ENCODE measurements at places on chromosomes 1 and 21. TPM values are rescaled to one million over a fixed set of nuclear protein-coding genes. Genes with fewer than 3 reads are reported as not detected.

C1orf115 gene
- 15.8 TPM for total RNA-seq

DNA sequence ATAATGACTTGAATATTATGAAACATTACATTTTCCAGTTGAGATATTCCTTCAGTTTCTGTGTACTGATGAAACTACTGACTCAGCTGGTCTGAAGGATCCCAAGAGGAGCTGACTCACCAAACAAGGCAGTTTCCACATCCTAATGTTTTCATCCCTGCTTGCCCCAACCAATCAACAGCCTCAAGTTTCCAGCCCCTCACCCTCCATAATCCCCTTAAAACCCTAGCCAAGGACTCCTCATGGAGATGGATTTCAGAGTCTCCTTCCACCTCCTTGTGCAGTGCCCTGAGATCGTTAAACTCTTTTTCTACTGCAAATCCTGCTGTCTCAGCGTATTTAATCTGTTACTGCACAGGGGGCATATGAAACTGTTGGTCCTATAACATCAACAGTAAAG, 83.1 kb upstream of the HAO2 start:
- no peak overlapping the region for H3K4me3 ChIP-seq
- no peak overlapping the region for H3K27ac ChIP-seq
- no peak for DNase-seq

DNA sequence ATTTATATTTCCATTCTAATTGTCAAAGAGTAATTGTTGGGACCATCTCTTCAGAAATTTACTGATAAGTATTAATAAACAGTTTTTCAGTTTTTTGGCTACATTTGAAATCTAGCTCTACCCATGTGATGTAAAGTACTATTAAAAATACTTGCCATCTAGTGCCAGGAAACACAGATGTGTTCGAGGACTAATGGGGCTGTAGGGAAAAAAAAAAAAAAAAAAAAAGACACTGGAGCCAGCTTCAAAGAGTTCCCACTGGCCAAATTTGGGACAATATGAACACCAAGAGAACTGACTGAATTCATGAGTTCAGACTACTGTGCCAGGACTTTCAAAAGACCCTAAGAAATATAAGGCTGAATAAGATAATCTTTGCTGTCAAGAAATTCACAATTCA, 65.2 kb upstream of the GFI1 start:
- peak; percentile 23 for DNase-seq
- no peak overlapping the region for H3K4me3 ChIP-seq
- no peaks in the 10 kb centered on the region for H3K4me1 ChIP-seq
- no peak overlapping the region for H3K27ac ChIP-seq
- no peaks in the 10 kb centered on the region for H3K36me3 ChIP-seq

DNA sequence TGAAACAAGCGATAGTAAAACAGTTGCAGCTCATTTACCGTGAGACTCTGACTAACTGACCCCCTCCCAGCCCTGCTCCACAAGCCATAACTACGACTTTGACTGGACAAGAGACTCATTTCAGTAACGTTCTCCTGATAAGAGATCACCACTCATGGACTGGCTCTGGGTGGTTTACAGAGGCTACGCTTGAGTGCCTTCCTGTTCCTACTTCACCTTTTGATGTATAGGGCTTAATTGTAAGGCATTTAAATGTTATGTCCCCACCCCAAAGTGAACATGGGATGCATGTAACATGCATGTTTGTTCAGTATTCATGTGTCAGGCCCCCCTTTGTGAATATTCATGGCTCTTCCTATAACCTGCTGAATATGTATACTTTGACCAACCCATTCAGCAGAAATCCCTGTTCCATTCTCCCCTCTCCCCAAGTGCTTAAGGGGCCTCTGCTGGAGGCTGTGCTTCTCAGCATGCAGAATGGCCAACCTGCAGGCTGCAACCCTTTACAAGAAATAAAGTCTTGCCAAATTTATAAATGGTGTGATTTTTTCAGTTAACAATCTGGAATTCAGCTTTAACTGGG, 50.7 kb upstream of the SPOCD1 start:
- H3K36me3 ChIP-seq = no peaks in the 10 kb centered on the region
- DNase-seq = no peak
- no peak overlapping the region for H3K27ac ChIP-seq
- no peaks in the 10 kb centered on the region for H3K4me1 ChIP-seq
- H3K4me3 ChIP-seq = no peak overlapping the region

DNA sequence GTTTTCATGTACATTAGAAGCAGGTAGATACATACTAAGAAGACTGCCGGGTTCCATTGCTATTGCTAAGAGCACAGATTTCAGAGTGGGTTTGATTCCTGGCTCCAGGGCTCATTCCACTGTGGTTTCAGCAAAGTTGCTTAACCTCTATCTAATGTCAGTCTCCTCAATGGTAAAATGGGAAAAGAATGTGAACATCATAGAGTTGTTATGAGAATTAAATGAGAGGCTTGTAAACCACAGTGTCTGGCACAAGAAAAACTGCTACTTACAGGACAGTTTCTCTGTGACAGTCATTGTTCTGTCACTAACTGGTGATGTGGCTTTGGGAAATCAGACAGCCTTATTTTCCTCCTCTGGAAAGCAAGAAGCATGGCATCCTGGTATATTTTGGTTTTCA, 10.7 kb upstream of the PLXNA2 start:
- peaks cover 46% of the 10 kb centered on the region for H3K27me3 ChIP-seq
- no peak overlapping the region for H3K4me3 ChIP-seq
- DNase-seq = no peak
- H3K4me1 ChIP-seq = no peaks in the 10 kb centered on the region
- H3K27ac ChIP-seq = no peak overlapping the region

FCRL1 gene
- total RNA-seq = not detected

- no peaks in the 10 kb centered on the region for H3K4me1 ChIP-seq
- peaks cover 43% of the 10 kb centered on the region for H3K27me3 ChIP-seq
- no peak for DNase-seq
- no peak overlapping the region for H3K27ac ChIP-seq
- H3K4me3 ChIP-seq = no peak overlapping the region
These were observed 2.4 kb downstream of the ACTA1 start for GRCh38 chr1:229431284-229432115.

DNA sequence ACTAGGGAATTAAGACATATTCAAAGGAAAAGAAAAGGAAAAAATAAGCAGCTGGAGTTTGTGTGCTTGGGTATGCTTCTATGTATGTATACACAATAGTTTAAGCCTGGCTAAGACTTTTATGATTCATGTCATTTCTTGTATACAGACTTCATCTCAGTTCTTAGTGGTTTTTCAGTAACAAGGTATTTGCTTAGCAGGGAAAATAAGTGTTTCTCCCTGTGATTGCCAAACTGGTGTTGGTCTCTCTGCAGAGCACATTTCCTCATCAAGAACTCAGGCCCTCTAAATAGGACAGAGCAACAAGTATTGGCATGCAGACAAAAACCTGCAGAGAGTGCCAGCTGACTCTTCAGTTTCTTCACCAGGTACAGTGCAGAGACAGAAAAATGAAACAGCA, 484.4 kb upstream of the ZRANB2 start:
- no peaks in the 10 kb centered on the region for H3K4me1 ChIP-seq
- no peak overlapping the region for H3K27ac ChIP-seq
- no peak overlapping the region for H3K4me3 ChIP-seq
- no peak for DNase-seq
- H3K36me3 ChIP-seq = no peaks in the 10 kb centered on the region
- no peaks in the 10 kb centered on the region for H3K27me3 ChIP-seq

C4BPA gene
- total RNA-seq = not detected

ADAMTS5 gene
- total RNA-seq = not detected

DIO1 gene
- not detected for total RNA-seq

DNA sequence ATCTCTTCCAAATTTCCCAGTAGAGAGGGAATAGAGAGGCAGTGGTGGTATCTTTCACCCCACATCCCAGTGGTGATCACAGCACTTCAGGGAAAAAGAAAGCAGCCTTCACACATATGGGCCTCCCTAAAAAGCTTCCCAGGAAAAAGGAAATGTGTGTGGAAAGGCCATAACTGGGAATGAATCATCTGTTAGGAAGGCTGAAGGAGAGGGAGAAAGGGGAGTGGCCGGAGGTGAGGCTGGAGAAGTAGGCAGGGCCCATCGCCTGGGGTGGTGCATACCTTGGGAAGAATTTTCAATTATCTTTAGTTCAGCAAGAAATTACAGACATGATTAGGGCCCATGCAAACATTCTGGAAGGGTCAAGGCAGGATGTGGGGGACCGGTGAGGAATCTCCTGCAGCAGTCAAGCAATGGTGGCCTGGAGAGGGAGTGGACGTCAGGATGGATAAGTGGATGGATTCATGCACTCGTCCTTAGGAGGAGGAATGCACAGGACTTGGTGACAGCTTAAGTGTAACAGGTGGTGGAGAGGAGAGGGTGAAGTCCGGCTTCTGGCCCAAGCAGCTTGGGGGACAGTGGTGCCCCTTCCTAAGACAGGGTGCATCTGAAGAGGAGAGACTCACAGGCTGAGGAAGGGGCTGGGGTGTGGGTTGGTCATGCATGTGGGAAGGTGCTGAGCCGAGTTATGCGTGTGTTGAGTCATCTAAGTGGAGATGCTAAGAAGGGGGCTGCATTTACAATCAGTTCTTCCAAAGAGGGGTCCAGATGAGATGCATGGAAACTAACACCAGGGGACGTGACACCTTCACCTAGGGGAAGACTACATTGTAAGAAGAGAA, 17.9 kb downstream of the HIVEP3 start:
- DNase-seq = peak; percentile 74
- peaks cover 57% of the 10 kb centered on the region for H3K4me1 ChIP-seq
- H3K27ac ChIP-seq = peak overlapping the region; percentile 97

DNA sequence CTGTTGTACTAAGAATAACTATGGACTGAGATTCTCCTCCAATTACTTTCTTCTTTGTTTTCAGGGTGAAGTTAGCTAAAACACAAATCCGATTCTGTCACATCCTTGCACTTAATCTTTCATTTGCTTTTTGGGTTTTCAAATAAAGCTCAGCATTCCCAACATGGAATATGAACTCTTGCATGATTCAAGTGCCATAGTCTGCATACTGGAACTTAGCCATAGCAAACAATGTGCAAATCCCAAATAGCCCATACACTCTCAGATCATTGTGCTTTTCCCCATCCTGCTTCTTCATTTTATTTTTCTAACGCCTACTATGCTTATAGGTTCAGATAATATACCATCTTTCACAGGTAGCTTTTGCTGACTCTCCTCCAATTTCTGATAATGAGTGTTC, 455.8 kb upstream of the PRMT6 start:
- no peak overlapping the region for H3K27ac ChIP-seq
- H3K4me1 ChIP-seq = no peaks in the 10 kb centered on the region
- no peaks in the 10 kb centered on the region for H3K36me3 ChIP-seq
- no peaks in the 10 kb centered on the region for H3K27me3 ChIP-seq
- no peak overlapping the region for H3K4me3 ChIP-seq
- no peak for DNase-seq

SNX7 gene
- total RNA-seq = 36.0 TPM

DNA sequence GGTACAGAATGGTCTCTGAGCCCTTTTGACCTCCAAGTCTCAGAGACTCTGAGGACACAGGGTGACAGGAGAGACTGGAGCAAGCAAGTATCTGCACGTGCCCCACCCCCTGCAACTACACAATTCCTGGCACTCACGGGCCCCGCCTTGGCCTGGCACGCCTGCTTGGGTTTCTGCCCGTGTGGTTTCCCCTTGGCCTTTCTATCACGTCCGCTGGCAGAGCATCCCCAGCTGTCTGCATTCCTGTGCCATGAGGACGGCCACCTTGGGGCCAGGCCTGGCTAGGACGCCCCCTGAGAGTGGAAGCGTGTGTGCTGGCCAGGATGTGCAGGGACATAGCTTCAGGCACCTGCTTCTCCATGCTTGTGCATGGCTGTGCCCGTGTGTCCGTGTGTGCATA, 14.3 kb upstream of the EDN2 start:
- H3K36me3 ChIP-seq = no peaks in the 10 kb centered on the region
- no peaks in the 10 kb centered on the region for H3K27me3 ChIP-seq
- no peak overlapping the region for H3K4me3 ChIP-seq
- DNase-seq = no peak
- no peak overlapping the region for H3K27ac ChIP-seq
- H3K4me1 ChIP-seq = peaks cover 17% of the 10 kb centered on the region

GRCh38 chr1:160630523-160631451, 16.1 kb downstream of the SLAMF1 start:
- no peak overlapping the region for H3K27ac ChIP-seq
- no peak for DNase-seq
- no peak overlapping the region for H3K4me3 ChIP-seq
- no peaks in the 10 kb centered on the region for H3K27me3 ChIP-seq
- no peaks in the 10 kb centered on the region for H3K36me3 ChIP-seq

DNA sequence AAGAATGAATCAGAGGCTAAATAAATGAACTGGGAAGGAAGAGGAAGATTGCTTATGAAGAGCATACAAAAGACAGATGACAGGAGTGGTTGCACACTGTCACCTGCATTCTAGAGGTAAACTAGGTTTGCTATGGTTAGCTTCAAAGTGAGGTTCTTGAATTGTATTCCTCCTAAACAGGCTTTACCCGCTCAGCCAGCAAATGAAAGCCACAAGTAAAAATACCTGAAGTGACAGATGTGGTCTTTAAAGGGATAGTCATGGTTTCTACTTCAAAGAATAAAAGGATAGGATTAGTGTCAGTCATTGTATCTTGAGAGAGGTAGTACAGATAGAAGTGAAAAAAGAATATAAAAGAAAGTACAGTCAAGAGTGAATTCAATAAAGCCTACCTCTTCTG, 32.4 kb upstream of the PRDX6 start:
- no peaks in the 10 kb centered on the region for H3K27me3 ChIP-seq
- H3K4me3 ChIP-seq = no peak overlapping the region
- no peaks in the 10 kb centered on the region for H3K36me3 ChIP-seq

SERPINC1 gene
- not detected for total RNA-seq

RCSD1 gene
- total RNA-seq = 1.00 TPM

KCNJ9 gene
- not detected for total RNA-seq

- no peaks in the 10 kb centered on the region for H3K36me3 ChIP-seq
- H3K27me3 ChIP-seq = no peaks in the 10 kb centered on the region
- H3K4me1 ChIP-seq = peaks cover 21% of the 10 kb centered on the region
- peak; percentile 34 for DNase-seq
These were observed 13.8 kb upstream of the ATP1A1 start for GRCh38 chr1:116359060-116359830.
